ENCODE measurements at places on chromosomes 7 and 10.

DNA sequence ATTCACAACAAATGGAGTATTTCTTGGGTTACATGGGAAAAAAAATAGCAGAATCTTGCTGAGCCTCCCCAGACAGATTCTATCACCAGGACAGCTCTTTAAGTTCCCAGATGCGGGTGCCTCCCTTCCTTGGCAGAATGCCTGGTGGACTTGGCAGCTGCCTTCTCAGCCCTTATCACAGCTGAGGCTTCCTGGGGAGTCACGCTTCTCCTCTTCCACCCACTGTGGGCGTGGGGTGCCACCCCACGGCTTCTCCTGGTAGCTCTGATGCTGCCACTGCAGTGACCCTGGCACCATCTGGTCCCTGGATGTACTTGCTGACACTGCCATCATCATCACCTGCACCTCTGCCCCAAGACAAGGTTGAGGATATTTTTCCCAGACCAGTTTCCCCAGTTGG lies 16.2 kb upstream of the NME8 start:
- peak; percentile 46 for DNase-seq

DNA sequence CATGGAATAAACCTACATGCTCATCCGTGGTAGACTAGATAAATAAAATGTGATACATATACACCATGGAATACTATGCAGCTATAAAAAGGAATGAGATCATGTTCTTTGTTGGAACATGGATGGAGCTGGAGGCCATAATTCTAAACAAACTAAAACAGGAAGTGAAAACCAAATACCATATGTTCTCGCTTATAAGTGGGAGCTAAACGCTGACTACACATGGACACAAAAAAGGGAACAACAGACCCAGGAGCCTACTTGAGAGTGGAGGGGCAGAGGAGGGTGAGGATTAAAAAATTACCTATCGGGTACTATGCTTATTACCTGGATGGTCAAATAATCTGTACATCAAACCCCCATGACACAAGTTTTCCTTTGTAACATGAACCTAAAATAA lies 68.7 kb upstream of the SEC61G start:
- no peak for DNase-seq

DNA sequence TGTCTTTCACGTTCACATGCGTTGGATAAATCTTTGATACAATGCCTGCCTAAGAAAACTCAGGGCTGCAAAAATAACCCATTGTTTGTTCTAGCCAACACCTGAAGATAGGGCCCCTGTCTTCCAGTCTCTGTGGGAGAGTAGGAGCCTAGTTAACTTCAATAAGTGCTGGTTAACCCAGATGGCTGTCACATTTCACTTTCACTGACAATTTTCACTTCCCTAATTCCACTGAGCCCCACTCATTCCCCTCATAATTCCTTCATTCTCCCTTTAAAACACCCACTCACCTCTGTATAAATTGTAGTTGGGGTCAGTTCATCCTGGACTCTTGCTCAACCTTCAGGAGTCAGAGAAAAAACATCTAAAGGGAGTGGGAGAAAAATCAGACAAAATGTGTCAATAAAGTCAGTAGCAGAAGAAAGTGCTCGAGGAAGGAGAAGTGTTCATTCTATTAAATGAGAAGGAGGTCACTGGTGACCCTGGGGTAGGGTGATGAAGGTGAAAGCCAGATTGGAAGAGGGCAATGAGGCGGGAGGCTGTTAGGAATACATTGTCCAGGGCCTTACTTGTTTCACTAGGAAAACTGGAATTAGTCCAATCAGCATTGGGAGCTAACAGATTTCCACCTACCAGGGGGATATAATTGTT lies 51.2 kb upstream of the ABI1 start:
- no peak for DNase-seq

DNA sequence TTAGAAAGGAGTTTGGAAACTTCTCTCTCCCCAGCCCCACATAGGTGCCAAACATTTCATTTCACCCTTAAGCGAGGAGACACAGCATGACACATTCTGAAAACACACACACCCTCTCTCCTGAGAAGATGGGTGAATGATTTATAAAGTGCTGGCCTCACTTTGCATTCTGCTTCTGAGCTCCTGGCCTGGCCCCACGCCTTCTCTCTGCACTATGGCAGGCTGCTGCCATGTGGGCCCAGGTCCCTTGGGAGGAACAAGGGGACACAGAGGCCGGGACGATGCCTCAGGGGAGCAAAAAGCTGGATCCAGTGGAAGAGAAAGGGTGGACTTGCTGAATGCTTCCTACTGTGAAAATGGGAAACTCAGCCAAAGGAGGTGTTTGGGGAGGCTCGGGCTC lies 56.0 kb downstream of the CPXM2 start:
- no peak for DNase-seq

DNA sequence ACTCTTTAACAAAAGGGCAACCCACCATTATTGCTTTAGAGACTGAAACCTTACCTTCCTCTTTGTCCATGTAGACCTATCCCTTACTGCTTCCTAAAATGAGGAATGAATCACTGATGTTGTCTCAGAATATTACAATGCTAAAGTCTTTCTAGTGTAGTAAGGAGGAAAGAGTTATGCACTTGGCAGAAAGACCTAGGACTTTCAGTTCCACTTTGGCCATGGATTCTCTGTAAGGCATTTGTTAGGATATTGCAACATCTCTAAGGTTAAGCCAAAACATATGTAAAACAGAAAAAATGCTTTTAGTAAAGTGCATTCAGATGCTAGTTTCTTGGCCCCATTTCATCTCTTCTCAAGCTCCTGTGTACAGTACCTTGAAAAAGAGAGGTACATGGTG lies 230.9 kb downstream of the PARD3 start:
- peak; percentile 61 for DNase-seq

GRCh38 chr7:125118444-125118843 lies 188.8 kb upstream of the POT1 start:
- peak; percentile 62 for DNase-seq

DNA sequence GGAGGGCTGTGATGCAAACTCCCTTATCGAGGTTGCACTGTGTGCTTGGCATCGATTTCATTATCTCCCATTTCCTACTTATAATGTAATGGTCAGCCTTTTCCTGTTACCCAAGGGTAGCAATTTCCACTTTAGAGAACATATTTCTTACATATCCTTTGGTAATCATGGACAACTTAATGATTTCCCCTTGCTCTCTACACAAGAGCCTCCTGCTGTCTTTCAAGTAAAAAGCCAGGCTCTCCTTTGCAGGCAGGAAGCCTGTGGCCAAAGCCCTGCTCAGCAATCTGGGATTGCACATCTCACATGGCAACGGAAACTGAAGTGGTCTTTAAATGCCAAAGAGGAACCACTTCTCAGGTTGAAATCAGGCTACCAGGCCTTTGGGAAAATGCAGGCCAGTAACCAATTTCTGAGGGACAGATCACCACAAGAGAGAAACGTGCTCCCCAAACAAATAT lies 86.7 kb upstream of the IKZF1 start:
- DNase-seq = no peak

DNA sequence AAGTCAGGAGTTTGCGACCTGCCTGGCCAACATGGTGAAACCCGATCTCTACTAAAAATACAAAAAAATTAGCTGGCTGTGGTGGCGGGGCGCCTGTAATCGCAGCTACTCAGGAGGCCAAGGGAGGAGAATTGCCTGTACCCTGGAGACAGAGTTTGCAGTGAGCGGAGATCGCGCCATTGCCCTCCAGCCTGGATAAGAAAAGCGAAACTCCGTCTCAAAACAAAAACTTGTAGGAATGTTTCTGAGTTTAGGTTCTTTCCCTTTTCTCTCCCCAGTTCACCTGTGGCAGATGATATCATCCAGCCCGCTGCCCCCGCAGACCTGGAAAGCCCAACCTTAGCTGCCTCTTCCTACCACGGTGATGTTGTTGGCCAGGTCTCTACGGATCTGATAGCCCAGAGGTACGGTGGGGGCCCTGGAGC lies 138.8 kb upstream of the BTBD16 start:
- DNase-seq = no peak

- DNase-seq = no peak
Measured at GRCh38 chr7:99028261-99028973, 115.5 kb downstream of the SMURF1 start.

DNA sequence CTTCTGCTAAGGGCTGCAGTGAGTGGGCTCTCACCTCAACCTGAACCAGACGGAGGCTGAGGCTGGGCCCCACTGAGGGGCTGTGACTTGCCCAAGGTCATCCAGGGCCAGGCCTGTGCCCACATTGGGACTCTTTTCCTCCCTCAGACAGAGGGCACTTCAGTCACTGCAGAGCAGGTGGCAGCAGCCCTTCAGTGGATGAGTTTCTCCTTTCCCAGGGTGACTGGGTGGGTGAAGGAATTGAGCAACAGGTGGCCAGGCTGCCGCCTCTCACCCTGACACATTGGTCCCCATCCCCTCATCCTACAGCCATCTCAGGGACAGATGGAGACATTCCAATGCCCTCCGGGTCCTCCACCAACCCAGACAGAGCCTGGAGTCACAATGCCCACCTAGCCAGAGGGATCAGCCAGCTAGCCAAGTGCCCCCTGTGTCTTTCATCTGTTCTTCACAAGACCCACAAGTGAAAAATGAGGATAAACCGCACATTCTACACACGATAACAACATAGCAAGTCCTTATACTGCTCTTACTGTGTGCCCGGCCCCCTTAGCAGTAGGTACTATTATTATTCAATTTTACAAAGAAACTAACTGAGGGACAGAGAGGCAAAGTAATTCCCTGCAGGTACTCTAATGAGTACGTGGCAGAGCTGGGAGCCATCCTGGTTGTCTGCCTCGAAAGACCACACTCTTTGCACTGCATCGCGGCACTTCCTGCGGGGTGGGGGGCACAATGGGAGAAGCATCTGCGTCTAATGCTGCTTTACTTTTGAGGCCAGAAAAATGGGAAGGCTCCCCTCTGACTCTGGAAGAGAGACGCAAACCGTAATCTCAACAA lies 1.7 kb upstream of the SLC18A3 start:
- DNase-seq = no peak

DNA sequence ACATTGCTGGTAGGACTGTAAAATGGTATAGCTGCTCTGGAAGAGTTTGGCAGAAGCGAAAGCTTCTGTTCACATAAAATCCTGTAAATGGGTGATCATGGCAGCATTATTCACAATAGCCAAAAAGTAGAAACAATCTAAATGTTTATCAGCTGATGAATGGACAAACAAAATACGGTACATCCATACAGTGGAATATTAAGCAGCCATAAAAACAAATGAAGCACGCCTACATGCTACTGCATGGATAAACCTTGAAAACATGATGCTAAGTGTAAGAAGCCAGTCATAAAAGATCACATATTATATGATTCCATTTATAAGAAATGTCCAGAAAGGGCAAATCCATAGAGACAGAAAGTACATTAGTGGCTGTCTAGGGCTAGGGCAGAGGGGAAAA lies 32.7 kb downstream of the KIN start:
- no peak for DNase-seq

- no peak for DNase-seq
Measured at GRCh38 chr7:94330269-94331020, 64.2 kb upstream of the COL1A2 start.

DNA sequence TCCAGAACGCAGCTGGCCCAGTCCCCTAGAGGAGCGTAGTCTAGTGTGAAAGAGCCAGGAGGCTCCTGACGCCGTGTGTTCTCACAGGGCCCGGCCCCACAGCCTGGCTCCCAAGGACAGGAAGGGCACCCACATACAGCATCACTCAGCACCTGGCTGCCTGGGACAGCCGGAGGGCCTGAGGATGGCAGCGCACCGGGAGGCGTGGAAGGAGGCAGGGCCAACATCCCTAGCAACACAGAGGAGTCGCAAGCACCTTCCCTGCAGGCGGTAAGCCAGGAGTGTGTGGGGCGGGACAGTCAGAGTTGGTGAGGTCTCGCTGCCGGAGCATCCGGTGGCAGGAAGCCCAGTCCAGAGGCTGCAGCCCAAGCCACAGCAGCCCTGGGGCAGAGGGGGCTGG lies 125.8 kb downstream of the MAD1L1 start:
- DNase-seq = no peak

GRCh38 chr7:134866617-134867016 lies 87.2 kb downstream of the CALD1 start:
- DNase-seq = no peak

- peak; percentile 55 for DNase-seq
Measured at GRCh38 chr10:24174014-24174413, 34.9 kb upstream of the KIAA1217 start.

DNA sequence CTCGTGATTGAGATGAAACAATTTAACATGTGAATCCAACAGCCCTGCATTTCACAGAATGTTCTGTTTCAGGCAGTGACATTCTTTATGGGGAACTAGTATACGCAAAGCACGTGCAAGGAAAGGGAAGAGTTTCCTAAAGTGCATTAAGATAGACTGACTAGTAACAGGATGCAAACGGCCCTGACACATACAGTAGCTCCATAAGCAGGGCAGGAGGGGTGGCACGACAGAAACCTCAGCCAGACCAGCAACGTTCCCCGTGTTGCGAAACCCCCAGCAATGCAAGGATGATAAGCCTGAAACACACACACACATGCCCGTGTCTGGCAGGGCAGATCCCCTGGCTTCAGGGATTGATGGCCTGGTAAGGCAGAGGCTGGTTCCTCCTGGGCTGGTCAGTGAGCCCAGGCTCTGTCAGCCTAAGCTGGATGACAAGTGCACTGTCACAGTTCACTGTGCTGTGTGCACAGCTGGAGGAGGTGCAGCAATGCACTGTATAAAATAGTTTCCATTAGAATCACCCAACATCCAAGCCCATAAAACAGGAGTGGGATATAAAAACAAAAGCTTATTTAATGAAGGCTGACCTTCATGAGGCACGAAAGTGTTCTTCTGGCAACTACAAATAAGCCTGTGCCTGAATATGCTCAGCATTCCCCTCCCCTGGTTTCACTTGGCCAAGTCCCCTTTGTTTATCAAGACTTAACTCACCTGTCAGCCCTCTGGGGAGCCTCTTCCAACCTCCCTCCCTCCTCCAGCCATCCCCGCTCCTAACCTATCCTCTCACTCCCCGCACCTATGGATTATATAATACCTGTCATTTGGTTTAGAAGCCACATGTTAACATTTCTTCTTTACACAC lies 88.8 kb downstream of the GSAP start:
- DNase-seq = peak; percentile 76

DNA sequence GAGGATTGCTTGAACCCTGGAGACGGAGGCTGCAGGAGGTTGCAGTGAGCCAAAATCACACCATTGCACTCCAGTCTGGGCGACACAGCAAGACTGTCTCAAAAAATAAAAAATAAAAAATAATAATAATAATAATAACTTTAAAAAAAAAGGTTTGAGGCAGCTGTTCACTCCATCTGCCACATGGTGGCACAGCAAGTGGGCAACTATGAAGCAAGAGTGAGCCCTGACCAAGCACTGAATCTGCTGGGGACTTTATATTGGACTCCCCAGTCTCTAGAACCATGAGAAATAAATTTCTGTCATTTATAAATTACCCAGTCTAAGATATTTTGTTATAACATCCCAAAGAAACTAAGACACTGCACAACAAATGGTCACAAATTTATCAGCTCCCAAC lies 14.6 kb upstream of the BRI3 start:
- no peak for DNase-seq

- DNase-seq = no peak
Measured at GRCh38 chr7:45494885-45495284, 79.3 kb upstream of the ADCY1 start.

- peak; percentile 73 for DNase-seq
Measured at GRCh38 chr7:140591180-140591902, 49.3 kb downstream of the DENND2A start.
